Stimulated activated CD4-positive, alpha-beta T cell treated with anti-CD3 and anti-CD28 coated beads, Interleukin-15, amount 100 ng/mL, for 48 hours (primary cell): ENCODE measurements at places on chromosomes 1 and 21.

GRCh38 chr1:202283991-202284390 is 57.7 kb downstream of the UBE2T start:
- DNase-seq, result no peak

DNA sequence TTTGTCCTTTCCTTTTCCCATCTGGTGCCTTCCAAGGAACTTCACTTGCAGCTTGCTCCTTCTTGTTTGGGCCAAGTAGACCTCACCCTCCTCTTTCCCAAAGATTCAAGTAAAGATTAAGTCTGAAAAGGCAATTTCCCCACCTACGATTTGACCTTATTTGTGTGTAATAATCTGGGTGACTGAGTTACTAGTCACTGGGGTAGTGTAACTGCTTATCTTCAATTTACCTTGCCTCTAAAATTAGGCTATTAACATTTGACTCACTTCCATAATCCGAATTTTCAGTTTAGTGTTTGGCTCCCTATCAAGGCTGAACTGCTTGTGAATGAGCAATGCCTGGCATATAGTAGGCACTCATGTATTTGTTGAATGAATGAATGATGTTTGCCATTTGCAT is 59.6 kb downstream of the PLA2G4A start:
- no peak for DNase-seq

DNA sequence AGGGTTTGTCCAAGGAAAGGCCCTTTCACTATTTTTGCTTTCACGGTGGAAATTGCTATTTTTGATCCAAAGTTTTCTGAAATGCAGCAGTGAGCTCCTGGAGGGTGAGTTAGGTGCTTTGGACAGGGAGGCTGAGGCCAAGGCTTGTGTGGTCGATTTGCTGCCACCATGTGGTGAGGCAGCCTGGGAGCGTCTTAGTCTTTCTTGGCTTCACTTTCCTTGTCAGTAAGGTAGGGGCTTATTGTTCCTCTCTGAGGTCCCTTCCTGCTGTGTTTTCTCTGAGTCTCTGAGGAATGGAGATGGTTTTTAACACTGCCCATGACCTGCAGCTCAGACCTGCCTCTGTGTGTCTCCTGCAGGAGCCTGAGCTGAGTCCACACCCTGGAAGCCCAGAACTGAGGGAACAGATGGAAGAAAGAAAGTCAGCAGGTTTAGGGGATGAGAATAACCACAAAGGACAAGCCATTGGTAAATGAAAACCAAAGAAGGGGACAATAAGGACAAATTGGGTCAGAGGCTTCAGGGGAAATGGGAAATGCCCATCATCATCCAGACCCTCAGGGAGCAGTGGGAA is 20.1 kb upstream of the S100A10 start:
- DNase-seq, result no peak

- DNase-seq, result peak; percentile 63
Measured at GRCh38 chr21:42107881-42108553, 36.9 kb downstream of the UMODL1 start.

GRCh38 chr1:32249831-32250525 is 1.1 kb upstream of the LCK start:
- peak; percentile 64 for DNase-seq

DNA sequence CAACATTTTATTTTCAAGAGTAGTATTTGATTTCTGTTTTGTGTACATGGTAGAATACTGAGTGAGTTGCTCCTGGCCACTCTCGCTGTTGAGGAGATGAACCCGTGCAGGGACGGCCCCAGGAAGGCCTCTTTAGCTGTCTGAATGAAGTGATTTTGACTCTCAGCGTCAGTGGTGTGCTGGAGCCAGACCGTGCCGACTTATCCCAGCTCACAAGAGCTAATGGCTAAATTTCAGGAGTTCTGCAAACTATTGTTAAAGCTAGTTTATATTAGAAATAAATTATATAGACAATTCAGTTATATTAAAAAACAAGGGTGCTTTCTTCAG is 111.2 kb upstream of the KIF26B start:
- no peak for DNase-seq

GRCh38 chr1:246569248-246570238 is 3.3 kb downstream of the CNST start:
- no peak for DNase-seq
